ENCODE measurements at places on chromosomes 1 and 21. TPM values are rescaled to one million over a fixed set of nuclear protein-coding genes. Genes with fewer than 3 reads are reported as not detected.

DNA sequence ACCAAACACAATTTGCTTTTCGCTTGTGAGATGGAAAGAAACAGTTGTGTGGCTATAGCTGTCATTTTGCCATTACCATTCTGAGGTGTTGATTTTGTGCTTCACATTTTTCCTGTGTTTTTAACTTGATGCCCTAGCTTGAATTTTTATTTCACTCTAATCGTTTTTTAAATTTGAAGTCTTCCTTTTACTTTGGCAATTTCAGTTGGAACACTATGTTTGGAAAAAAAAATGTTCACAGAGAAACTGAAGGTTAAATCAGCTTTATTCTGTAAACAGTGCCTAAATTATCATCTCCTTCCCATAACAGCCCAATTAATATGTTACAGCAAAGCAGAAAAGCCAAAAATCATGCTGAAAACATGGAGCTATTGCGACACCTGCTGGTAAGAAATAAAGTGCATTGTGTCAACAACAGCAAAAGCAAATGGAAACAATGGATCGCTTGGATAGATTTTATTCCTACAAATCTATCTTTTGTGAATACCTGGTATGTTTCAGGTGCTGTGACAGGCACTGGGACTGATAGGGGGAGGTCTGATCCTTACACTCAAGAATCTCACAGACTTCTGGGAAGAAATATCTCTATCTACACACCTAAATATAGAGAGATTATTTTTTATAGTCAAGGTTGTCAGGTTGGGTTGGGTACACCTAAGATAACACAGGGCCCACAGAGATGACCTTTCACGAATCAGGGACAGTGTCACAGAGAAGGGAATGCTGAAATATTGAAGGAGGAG is 16.2 kb upstream of the ERICH3 start:
- peak; percentile 62 for DNase-seq

DNA sequence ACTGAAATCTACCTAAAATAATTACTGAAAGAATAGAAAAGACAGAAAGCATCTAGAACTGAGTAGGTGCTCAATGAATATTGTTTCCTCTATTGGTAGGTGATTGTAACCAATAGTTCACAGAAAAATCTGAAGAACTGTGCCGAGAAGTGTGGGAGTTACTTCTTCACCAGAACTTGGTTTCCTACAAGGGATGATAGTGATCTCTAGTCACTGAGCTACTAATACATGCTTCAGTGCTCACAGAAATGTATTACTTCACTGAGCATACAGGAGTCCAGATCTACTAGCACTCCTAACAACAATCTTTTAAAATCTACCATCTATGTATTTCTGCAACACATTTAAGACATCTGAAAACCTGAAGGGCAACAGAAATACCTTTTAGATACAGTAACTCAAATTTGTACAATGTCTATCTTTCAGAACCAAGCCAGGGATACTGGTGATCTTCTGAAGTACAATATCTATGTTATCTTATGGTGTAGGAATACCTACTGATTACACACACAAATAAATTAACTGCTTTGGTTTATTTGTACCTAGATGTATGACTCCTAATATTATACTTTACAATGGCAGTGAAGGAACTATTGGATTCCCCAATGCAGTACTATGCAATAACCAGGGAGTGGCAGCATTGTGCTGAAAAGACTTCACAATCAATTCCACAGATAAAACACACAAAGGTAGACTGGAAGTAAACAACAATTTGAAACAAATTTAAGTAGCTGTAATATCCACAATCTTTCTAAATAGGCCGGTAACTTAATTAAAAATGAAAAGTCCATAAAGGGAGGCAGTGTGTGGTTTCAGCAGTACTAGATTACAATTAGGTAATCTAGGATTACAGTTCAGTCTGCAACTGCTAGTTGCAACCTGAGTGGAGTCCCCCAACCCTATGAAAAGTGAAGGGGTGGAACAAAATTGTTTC is 243.0 kb downstream of the SLC45A1 start:
- peak; percentile 62 for DNase-seq

DNA sequence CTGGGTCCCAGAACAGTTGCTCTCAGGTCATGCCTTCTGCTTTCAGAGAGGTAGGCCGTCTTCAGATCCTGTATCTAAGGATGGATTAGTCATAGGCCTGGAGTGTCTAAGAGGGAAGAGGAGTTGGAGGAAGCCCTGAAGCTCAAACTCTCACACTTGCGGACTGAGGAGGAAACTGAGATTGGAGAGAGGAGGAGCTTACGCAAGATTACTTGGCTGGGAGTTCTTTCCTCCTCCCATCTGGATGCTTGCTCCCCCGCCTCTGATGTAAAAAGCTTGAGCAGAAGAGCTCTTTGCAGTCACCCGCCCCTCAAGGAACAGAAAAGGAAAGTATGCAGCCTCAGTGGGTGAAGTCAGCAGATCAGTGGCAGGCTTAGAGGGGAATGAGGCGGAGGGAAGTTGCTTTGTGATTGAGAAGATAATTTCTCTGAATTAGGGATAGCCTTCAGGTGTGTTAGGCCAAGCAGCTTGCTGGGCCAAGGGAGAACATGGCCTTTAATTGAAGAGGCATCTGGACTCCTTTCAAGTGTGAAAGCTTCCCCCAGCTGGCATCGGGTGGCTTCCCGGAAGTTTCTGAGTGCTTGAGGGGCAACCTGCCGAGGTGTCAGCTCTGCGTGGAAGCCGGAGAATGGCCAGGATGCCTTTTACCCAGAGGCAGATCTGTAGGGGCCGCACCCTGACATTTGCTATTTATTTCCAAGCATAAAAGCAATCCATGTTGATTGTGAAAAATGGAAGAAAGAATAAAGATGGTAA is 6.6 kb downstream of the ADORA1 start:
- no peak for DNase-seq

- no peak for DNase-seq
These were observed 208.9 kb upstream of the POGK start for GRCh38 chr1:166630369-166630768.

GRCh38 chr1:1349256-1350012 is at the start of gene DVL1:
Gene DVL1 (minus strand): TSS chr1:1349418. CDS start chr1:1349065, 353 bp downstream.
- peak; percentile 60 for DNase-seq

DNA sequence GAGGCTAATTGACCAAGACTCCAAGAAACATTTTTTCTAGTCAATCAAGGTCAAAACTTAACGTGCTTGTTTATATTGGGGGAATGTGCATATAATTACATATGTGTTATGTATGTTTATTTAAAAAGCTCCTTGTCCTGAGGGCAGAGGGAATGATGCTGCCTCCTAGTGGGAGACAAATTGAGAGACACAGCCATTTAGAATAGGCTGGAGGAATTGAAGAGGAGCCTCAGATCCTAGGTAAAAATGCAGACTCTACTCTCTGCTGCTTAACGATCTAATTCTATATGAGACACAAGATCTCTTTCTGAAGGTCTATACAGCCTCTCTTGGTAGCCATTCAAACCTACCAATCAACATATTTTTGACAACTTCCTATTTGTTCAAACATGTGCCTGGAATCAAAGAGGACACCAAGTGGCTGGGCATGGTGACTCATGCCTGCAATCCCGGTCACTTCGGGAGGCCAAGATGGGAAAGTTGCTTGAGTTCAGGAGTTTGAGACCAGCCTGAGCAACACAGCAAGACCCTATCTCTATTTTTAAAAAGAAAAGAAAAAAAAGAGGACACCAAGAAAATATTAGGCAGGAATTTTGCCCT is 136.6 kb upstream of the ZNF648 start:
- DNase-seq: no peak

- DNase-seq: no peak
These were observed 4.9 kb upstream of the TBX15 start for GRCh38 chr1:118992868-118993699.

- peak; percentile 28 for DNase-seq
These were observed 33.5 kb downstream of the ODR4 start for GRCh38 chr1:186409091-186409490.

DNA sequence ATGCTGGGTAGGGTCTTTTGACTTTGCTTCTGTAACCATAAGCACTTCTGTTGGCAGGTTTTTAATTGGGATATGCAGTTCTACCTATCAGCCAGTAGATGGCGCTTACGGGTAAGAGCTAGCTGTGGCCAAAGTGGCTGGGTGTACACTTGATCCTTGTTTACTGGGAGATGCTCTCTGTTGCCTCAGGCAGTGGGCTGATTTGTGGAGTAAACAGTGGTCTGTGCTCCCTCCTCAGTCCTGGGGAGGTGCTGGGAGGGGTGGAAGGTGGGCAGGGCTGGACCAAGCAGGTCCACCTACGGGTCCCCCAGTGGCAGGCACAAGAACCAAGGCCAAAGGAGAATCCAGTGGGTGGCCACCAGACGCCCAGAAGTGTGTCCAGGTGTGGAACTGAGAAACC is 43.4 kb downstream of the RALGPS2 start:
- DNase-seq: peak; percentile 18

DNA sequence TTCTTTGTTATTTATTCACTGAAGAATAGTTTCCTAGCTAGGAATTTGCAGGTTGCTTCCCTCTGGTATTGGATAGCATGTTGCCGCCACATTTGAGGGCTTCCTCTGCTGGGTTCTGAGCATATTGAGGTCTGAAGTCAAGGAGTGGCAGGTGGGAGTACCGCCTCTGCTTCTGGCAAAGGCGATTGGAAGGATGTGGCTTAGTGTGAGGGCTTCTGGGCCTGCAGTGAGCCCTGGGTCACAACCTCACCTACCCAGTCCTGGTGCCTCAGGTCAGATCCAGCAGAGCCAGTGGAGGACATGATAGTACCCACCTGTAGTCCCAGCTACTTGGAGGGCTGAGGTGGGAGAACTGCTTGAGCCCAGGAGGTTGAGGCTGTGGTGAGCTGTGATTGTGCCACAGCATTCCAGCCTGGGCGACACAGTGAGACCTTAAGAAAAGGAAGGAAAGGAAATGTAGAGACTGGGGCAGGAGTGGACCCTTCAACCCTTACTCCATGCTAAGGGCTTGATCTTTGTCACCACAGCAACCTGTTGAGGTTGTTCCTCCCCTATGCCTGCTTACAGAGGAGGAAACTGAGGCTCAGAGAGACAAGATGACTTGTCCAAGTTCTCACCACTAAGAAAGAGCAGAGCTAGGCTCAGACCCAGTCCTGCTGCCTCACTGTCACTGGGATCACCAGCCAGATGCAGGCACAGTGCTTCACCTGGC is 22.8 kb downstream of the A3GALT2 start:
- no peak for DNase-seq

DNA sequence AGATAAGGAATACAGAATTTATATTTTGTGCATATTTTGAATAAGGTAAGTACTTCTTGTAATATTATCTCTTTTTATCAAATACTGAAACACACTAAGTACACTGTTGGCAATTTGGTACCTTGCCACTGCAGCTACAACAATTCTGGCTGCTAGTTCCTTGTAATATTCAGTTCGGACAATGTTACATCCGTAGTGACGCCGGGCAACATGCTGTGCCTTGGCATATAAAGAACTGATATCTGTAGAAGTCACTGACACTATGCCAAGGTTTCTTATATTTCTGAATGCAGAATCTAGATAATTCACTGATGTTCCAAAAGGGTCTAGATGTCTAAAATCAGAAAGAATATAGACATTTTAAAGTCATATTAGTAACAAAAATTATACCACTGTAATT is 17.5 kb downstream of the TRMT1L start:
- no peak for DNase-seq

GRCh38 chr1:117925981-117926380 is 3.4 kb downstream of the GDAP2 start:
- DNase-seq: no peak

DNA sequence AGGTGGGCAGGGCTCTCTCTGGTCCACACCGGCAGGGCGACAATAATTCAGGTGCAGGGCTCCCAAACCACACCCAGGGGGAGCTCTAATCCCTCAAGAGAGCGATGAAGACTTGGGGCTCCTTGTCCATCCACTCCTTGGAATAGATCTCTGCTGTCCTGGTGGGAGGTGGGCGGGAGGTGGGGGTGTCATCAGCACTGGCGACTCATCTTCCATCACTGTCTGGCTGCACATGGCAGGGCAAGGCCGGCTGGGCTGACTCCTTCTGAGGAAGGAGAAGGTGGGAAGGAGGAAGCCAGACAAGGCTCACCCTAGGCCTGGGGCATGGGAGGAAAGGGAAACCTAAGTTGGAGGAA is 29.3 kb downstream of the TNNT2 start:
- peak; percentile 63 for DNase-seq

GRCh38 chr1:38576241-38576640 is 283.3 kb downstream of the RRAGC start:
- no peak for DNase-seq

DNA sequence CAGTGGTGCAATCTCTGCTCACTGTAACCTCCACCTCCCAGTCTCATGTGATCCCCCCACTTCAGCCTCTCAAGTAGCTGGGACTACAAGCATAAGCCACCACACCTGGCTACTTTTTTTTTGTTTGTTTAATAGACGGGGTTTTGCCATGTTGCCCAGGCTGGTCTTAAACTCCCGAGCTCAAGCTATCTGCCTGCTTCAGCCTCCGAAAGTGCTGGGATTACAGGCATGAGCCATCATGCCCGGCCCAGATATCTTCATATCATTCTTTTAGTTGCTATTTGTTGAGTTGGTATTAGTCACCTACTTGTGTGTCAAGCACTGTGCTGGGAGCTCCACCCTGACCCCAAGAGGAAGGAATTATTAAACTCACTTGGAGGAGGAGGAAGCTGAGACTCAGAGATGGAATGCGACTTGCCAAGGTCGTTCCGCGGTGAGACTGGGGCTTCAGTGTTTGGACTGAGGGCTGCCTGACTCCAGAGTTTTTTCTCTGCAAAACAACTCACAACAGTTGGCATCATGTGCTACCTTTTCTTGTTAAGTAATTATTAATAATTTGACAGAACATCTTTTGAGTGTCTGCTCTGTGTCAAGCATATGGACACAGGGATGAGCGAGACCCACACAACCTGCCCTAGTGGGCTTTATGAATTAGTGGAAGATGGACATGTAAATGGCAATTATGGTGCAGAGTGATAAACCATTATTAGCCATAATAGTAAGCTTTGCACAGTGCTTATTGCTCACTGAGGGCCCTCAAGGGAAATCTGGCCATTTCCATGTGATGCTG is 132.0 kb downstream of the FOXD2 start:
- DNase-seq: peak; percentile 94

- no peak for DNase-seq
These were observed 543.0 kb upstream of the B3GALT2 start for GRCh38 chr1:193729429-193729828.

GRCh38 chr1:8456991-8457390 is 139.1 kb downstream of the SLC45A1 start:
- DNase-seq: no peak

- DNase-seq: no peak
These were observed 177.1 kb downstream of the GPATCH2 start for GRCh38 chr1:217453816-217454215.

- no peak for DNase-seq
These were observed 48.4 kb downstream of the LRRC53 start for GRCh38 chr1:74464037-74464436.

The LHX8 gene
- 1.6 TPM for total RNA-seq

The SPRR2A gene
- not detected for total RNA-seq

The PCAT6 gene
- not detected for total RNA-seq

The STUM gene
- total RNA-seq: not detected

The TSSK3 gene
- not detected for total RNA-seq

The MIXL1 gene
- not detected for total RNA-seq

The TIE1 gene
- total RNA-seq: 3.3 TPM

The USP24 gene
- total RNA-seq: 22.8 TPM

The LAMC2 gene
- total RNA-seq: 3.4 TPM

The ZNF593 gene
- total RNA-seq: 23.0 TPM

The ZNF683 gene
- not detected for total RNA-seq

The PRPF38B gene
- total RNA-seq: 10.8 TPM

The EDARADD gene
- total RNA-seq: 1.2 TPM

The STXBP3 gene
- total RNA-seq: 55.4 TPM

The PGBD5 gene
- 0.98 TPM for total RNA-seq

The SIK1 gene
- total RNA-seq: 1.2 TPM

The ADGRL4 gene
- total RNA-seq: not detected

The VASH2 gene
- total RNA-seq: 0.44 TPM

The ADARB1 gene
- total RNA-seq: 5.9 TPM

The MARK1 gene
- not detected for total RNA-seq

The DNAH14 gene
- not detected for total RNA-seq

The RNU1-2 gene
- total RNA-seq: not detected

Data from M059J (cell line).